ENCODE measurements at places on chromosomes 12 and 14. TPM values are rescaled to one million over a fixed set of nuclear protein-coding genes. Genes with fewer than 3 reads are reported as not detected.
A peak's percentile ranks its signal among the peaks of the same experiment; 100 is the strongest.

DNA sequence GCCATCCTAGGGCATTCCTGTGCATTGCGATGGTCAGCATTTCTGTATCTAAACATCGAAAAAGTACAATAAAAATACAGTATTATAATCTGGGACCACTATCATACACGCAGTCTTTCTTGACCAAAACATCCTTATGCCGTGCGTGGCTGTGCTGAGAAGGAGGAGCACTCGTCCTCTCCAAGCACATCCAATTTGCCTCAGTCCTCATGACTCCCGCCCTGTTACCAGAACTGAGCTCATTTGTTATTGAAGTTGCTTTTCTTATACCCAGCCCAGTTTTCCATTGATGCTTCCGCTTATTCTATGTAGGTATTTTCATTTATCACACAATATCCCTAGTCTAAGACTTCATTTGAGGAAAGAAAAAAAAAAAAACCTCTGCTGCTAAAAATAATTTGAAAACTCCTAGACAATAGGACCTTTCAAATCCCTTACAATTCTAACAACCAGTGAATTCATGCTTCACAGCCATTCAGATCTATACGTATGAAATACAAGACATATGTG is 236.9 kb upstream of the PLEKHG7 start:
- no peak for DNase-seq

DNA sequence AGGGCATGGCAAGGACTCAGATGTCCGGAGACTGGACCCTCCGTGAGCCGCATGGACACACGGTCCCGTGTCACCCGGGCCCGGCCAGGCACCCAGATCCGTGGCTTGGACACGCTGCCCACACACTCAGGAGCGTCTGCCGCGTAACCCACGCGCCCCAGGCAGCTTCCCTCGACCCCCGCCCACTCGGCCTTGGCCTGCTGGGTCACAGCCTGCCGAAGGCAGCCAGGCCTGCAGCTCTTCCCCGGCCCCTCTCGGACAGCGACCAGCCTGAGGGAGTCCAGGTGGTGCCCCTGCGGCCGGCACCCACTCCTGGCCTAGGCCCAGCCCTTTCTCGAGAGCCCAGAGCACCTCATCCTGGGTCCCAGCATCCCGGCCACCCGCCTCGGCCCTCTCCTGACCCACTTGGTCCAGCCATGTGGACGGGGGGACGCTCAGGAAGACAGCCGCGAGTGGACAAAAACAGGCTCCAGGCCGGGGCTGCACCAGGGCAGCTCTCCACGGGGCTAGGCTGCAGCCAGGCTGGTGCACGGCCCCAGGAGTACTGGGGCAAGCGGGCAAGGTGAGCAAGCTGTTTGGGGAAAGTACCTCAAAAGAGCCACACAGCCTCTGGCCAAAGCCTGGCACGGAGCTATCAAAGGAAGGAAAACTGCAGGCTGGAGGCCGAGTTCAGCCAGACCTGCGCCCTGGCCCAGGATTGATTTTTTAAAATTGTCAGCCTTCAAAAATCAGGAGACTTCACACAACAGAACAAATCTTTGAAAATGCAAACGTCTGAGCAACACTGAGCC is 6.5 kb downstream of the AKT1 start:
- DNase-seq, result no peak

DNA sequence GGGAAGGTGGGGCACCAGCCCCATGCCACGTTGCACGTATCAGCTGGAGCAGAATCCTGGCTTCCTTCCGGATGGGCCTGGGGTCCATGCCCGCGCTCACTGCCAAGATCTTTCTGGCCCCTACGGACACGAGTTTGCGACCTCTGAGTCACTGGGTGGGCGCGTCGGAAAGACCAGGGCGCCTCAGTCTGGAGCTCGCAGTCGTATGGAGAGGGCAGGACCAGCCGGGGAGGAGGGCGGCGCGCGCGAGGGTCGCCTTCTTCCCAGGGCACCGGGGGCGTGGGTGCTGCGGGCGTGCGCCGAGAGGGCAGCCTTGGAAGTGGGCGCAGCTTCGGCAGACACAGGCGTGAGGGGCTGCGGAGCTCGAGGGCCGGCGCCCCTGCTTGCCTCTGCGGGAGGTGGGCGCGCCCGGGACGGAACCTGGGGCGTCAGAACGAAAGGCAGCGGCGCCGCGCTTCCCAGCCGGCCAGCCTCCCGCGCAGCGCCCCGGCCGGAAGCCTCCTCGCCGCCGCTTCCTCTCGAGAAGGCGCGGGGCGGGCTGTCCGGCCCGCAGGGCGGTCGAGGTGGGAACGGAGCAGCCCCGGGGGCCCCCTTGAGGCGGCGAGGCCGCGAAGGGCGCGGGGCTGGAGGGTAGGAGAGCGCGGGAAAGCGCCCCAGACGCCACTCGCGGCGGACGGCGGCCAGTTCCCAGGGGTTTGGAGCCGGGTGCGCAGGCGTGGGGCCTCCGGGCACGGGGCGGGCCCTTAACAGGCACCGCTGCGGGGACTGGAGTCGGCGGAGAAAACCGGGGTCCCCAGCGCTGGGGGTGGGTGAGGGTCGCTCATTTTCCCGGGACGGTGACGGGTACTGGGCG is at the start of gene ARL6IP4:
Gene ARL6IP4, plus strand, starts transcription at position 499 of the 853 bp plus-strand sequence. CDS start 459 bp downstream, outside the sequence.
- peak; percentile 67 for DNase-seq

- DNase-seq, result no peak
These were observed 3.2 kb downstream of the METTL25 start for GRCh38 chr12:82361461-82361915.

DNA sequence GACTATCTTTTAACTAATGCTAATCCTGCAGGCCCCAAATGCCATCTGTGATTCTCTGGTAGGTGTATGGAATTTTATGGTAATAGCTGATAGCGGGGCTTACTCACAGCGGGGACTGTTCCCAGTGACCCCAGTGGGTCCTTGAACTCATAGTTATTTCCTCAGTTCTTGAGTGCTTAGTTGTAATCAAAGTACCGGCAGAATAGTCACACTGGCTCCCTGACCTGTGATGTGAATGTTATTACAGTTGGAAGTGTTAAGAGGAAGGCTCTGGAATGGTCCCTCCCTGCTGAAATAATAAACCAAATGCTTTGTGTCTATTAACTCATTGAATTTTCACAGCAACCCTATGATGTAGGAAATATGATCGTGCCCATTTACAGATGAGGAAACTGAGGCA is 78.3 kb downstream of the NDUFA12 start:
- no peak for DNase-seq

DNA sequence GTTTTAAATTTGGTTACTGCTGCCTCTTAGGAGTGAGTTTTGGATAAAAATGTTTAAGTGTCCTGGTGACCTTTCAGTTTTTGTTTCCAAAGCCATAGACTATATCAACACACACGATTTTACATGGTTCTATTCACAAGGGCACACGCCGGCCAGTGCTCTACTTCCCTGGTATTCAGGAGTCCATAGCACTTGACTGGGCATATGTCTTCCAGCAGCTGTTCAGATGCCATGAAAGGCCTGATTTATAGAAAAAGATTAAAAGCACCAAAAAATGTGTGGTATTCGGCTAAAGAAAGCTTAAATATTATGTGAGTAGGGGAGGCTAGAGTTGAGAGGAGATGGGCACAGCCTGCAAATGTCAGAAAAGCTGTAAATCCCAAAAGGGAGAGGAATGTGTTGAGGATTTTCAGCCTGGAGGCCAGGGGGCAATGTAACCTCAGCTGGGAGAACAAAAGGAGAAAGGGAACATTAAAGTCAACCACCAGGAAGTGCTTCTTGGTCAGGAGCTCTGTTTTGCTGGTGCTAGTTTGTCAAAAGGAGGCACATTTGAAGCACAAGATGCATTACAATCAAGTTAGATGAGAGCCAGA is 478.4 kb downstream of the RAD51B start:
- DNase-seq, result no peak

DNA sequence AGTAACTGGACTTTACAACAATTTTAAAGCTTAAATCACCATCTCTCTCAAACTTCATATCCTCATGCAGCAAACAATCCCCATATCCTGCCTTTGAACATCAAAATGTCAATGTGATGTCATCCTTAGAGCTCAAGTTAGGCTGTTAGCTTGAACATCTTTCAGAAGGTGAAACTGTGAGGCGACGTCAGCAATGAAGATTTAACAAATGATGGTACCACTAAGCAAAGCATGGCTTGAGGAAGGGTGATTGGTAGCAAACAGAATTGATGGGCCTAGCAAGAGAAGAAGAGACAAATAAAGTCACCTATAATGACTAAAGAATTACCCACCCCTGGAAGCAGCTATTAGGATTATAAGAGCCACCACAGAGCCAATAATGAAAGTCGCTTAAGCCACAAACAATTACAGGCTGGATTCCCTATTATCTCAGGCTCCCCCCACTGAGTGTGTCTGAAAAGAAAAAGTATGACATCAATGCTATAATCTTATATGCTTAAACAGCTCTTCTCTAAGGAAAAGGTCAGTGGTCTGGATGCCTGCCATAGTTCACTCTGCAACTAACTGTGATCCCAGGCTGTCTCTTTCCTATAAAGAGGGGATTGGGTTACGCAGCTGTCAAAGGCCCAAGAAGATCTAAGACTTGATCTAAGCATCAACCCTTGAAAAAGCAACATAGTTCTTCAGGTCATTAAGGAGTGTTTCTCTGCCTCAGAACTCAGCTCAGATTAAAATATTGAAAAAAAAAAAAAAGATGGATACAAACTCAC is 18.1 kb downstream of the EGLN3 start:
- DNase-seq, result no peak

DNA sequence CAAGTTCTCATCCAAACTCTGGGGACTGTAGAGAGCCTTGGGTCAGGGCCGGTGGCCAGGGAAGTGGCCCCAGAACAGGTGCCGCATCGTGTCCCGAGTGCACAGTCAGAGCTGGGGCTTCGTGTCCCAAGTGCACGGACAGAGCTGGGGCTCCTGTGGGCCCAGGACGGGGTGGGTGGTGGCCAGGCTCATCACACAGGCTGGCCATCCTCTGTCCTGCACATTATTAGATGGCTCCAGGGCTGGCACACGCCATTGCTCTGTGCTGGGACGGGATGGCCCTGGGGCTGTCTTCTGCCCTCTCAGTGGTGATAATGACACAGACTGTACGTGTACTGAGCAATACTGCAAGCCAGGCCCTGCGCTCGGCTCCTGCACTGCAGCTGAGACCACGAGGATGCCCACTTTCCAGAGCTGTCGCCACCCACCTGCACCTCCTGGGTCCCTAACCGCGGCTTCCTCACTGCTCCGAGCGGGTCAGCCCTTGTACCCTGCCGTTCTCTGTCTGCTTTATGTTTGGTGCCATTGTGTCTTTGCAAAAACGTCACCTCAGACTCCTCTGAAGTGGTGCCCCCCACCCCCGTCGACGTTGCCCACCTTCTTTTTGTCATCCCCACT is 1.9 kb downstream of the FBRSL1 start:
- no peak for DNase-seq

- DNase-seq, result no peak
These were observed 17.4 kb downstream of the IPO8 start for GRCh38 chr12:30678221-30678620.

DNA sequence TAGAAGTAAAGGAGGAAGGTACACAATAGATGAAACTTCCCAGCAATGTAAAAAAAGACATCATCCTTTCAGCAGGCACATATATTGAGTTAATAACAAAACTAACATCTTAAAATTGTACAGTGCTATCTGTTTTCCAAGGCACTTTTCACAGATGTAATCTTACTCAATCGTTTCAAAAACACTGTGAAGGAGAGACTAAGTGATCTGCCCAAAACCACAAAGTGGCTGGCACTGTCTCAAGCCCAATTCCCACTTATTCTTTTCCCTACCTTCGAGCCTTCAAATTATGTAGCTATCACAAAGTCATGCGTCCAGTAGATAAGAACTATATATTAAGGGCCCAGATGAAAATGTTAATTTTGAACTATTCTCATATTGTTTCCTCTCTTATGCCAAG is 193.6 kb upstream of the RASSF8 start:
- DNase-seq, result no peak

- DNase-seq, result no peak
These were observed 6.8 kb downstream of the FAM216A start for GRCh38 chr12:110475426-110475825.

GRCh38 chr12:108642269-108642870 is 8.7 kb upstream of the SELPLG start:
- DNase-seq, result no peak

DNA sequence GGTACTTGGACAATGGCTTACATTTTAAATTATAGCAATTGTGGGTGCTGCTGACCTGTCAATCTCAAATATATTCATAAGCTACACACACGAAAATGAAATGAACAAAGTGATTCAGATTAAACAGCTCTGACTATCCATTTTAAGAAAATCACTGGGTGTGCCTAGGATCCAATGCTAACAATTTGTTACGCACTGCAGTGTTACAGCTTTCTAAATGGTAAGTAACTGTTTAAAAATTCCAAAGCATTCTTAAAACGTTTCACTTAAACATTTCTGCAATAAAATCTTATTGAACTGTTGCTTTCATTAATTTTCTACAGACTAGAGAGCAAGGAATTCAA is 18.9 kb downstream of the LMO3 start:
- no peak for DNase-seq

GRCh38 chr12:45934956-45935355 is 55.4 kb downstream of the SCAF11 start:
- no peak for DNase-seq

- no peak for DNase-seq
These were observed 197.9 kb upstream of the NUDT4 start for GRCh38 chr12:93179792-93180191.

DNA sequence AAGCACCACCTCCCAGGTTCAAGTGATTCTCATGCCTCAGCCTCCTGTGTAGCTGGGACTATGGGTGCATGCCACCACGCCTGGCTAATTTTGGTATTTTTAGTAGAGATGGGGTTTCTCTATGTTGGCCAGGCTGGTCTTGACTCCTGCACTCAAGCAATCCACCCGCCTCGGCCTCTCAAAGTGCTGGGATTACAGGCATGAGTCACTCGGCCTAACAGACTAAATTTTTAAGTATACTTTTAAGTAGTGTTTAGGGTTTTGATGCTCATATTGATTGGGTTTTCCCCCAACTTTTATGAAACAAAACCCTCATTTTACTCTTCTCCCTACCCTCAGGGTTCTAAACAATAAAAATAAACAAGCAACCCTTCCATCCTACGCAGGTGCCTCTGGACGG is 5.5 kb downstream of the MYO1A start:
- DNase-seq, result no peak

- no peak for DNase-seq
These were observed 10.3 kb downstream of the KRT75 start for GRCh38 chr12:52423661-52424500.

GAS2L3 gene
- total RNA-seq, result 4.4 TPM

BCL11B gene
- 116 TPM for total RNA-seq

CATSPERB gene
- total RNA-seq, result 4.8 TPM

GLIPR1 gene
- total RNA-seq, result 35.2 TPM

PDE3A gene
- total RNA-seq, result not detected

TAS2R9 gene
- total RNA-seq, result not detected

GPR84 gene
- total RNA-seq, result 0.33 TPM

WNT1 gene
- total RNA-seq, result 0.29 TPM

AVPR1A gene
- not detected for total RNA-seq

TTC9 gene
- total RNA-seq, result 16.7 TPM

All from activated CD4-positive, alpha-beta T cell treated with anti-CD3 and anti-CD28 coated beads, Interleukin-2, amount 10 ng/mL, durations not matched to agents 7 days and 5 days (primary cell).